Ureter (tissue), 1 donor: ENCODE measurements at places on chromosomes 6 and 20. TPM values are rescaled to one million over a fixed set of nuclear protein-coding genes. Genes with fewer than 3 reads are reported as not detected.

Gene PCSK2
- not detected for total RNA-seq

Gene SNAP25
- 16.3 TPM for total RNA-seq

Gene THBS2
- total RNA-seq = 65.8 TPM

Gene SPEF1
- total RNA-seq = 0.29 TPM

Gene CLVS2
- total RNA-seq = 0.18 TPM

Gene NUP153
- total RNA-seq = 48.3 TPM

Gene SAPCD1
- 2.8 TPM for total RNA-seq

Gene C4B
- total RNA-seq = 152 TPM

Gene GNAS-AS1
- total RNA-seq = 2.4 TPM

Gene FABP7
- not detected for total RNA-seq

Gene TCF21
- total RNA-seq = 8.2 TPM

Gene MEP1A
- not detected for total RNA-seq

Gene TFAP2A
- total RNA-seq = 45.2 TPM

Gene SLC22A7
- not detected for total RNA-seq

Gene BIRC7
- 0.60 TPM for total RNA-seq

Gene RHAG
- not detected for total RNA-seq

Gene ENPP3
- 1.1 TPM for total RNA-seq

Gene GTSF1L
- total RNA-seq = not detected

DNA sequence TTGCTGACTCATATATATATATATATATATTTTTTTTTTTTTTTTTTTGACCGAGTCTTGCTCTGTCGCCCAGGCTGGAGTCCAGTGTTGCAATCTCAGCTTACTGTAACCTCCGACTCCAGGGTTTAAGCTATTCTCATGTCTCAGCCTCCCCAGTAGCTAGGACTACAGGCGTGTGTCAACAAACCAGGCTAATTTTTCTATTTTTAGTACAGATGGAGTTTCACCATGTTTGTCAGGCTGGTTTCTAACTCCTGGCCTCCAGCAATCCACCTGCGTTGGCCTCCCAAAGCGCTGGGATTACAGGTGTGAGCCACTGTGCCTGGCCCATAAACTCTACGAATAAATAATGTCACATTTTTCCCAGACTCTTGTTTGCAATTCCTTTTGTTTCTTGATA is 4.8 kb downstream of the LRP11 start:
- no peak for DNase-seq

DNA sequence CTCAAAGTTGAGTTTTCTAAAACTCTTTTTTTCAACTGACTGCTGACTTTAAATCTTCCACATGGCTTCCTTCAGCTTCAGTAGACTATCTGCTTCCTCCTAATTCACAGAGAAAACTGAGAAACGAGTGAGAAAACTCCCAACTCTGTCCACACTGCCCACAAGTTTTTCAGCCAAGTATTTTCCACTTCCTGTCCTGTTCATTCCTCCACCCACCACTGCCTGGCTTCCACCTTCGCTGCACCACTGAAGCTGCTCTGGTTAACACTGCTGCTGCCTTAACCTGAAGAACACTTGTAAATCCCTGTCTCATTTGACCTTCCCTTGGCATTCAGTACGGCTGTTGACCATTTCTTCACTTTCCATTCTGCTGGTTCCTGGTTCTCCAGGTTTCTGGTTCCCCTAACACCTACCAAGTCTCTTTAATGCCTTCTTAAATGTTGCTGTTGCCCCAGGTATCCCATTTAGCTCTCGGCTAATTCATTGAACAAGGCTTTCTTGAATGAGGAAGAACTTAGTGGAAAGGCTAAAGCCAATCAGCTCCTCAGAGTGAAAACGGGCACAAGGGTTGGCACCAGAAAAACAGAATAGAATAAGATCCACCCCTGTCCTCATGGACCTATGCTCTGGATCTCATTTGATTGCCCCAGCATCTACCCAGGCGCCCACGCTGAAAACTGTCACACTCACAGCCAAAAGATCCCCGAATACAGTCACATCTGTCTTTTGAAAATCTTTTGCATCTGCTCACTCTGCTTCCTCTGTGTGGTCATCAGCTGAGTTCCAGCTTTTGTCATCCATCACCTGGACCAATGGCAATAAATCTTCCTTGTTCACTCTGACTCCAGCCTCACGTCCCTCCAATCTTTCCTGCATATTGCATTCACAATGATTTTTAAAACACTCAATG is 104.4 kb upstream of the TAB2 start:
- no peak for DNase-seq

GRCh38 chr6:69988458-69989126 is 122.2 kb downstream of the COL19A1 start:
- DNase-seq = no peak

GRCh38 chr6:45736134-45736533 is 279.5 kb downstream of the CLIC5 start:
- no peak for DNase-seq

DNA sequence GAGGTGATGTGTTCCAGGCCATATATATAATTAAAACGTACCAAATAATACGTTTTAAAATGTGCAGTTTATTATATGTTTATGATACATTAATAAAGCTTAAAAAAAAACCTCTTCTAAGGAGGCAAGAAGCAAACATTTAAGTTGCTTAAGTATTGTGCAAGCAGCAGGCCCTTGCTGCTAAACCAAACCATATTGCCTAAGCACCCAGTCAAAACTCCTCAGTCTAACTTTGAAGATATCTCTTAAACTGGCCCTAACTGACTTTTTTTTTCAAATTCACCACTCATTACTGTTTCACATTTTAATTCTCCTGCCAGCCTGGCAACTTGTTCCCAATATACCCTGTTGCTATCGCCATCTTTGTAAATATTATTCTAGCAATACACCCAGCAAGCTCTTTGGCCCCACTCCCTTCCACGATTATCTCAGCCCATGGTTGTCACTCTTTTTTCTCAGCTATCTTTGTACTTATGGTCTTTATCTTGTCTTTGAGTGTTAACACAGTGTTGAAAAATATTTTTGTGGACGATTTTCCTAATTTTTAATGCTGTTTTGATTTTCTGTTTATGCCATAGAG is 60.9 kb downstream of the C6orf58 start:
- no peak for DNase-seq

DNA sequence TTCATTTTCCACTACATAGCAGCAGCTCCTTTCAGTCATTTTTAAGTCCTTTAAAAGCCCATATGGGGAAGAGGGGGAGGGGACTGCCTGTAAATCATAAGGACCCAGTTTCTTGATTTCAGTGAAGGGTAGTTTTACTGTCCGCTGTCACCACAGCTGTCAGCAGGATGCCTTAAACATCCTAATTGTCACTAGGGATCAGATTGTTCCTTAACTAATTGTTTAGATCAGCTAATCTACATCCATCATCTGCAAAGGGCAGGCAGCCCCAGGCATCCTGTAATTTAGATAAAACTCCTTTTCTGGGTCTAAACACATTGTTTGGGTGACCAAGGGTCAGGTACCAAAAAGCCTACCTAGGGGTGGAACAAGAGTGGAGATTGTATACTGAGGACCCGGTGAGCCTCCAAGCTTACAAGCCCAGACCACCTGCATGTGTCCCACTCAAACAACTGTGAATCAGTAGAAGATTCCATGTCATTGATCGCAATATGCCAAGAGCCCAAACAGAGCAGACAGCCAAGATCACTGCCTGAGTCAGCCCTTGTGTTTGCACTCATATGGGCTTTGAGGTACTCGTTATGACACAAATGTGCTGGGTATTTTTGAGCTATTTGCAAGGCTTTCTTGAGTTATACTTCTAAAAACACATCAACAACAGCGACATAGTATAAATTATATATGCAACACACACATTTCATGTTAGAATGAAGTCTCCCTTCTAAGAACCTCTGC is 198.7 kb upstream of the CEP162 start:
- DNase-seq = no peak

GRCh38 chr20:63555661-63556381 is 1.9 kb downstream of the FNDC11 start:
- no peak for DNase-seq

DNA sequence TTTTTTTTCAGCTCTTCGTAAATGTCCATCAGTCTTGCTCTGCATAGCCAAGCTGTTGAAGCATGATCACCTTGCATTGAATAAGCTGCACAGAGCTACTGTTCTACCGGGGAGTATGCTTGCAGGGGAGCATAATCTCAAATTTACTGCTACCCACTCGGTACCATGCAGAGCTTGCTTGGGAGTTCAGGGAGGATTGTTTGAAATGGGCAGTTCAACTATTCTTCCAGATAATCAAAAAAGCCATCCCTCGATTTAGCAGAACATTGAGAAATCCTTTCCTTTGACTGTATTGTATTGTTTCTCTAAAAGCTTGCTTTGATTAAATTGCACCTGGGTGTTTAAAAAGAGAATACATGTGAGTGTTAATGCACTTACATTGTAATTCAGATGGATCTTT is 332.6 kb downstream of the UTRN start:
- no peak for DNase-seq

GRCh38 chr6:102895683-102896082 is 1502.2 kb downstream of the GRIK2 start:
- no peak for DNase-seq

GRCh38 chr20:61628901-61629601 is 377.0 kb downstream of the CDH4 start:
- DNase-seq = no peak

DNA sequence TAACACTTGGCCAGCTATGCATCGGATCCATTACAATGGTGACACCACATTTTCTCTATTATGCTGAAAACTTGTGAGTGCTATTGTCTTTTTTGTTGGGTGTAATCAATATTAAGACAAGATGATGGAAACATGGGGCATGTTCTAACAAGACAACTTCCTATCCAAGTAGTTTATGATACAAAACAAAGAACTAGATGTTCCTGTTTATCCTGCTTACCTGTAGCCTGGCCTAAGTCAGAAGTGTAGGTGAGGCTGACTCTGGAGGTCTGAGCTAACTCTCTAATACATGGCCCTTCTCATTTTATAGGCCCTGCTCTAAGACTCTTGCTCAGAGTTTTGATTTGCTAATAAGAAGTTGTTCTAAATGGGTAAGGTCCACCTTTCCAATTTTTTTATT is 242.4 kb upstream of the STXBP5 start:
- no peak for DNase-seq

DNA sequence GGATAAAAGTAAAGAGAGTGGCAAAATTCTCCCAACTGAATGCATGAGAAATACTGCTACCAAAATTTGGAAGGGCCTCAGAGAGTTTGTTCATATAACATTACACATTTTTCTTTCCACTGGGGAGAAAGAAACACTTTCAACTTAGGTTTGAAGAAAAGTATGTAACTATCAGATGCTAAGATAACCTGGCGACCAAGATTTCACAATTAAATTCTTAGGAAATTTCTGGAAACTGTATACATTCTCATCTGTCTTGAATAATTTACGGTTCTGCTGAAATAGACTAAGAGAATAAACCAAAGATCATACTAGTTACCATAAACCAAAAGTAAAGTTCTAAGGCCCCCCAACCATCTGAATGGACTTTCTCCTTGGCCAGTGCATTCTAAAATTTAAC is 413.0 kb upstream of the RUNX2 start:
- no peak for DNase-seq

- DNase-seq = no peak
Measured at GRCh38 chr6:135522965-135523692, 25.6 kb upstream of the AHI1 start.

DNA sequence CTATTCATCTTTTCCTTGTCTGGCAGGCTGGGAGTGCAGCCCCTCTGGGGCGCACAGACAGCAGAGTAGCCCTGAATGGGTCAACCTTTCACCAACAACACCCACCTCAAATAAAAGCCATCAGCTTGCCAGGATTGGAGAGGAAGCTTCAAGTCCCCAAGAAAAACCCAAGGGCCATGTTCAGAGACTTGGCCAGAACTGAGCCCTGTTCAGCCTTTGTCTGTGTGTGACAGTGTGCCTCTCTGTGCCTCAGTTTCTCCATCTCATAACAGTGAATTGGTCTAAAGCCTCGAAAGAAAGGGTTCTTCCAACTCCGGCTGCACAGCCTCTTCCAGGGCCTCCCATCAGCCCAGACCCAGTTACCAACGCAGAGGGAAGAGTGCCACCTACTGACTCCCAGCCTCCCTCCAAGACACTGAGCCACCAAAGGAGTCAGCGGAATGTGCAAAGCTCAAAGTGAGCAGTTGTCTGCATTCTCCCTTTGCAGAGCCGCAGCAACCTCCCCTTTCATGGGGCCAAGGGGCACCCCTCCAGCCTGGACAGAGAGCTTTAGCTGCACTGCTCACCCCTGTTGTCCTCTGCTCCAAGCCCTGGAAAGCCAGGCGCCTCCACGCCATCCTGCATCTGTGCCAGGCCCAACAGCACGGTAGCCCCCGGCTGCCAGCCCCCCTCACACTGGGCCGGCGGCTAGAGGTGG is 82.7 kb upstream of the TOP1 start:
- DNase-seq = peak; percentile 67

- peak; percentile 80 for DNase-seq
Measured at GRCh38 chr6:5082487-5083306, 2.4 kb upstream of the PPP1R3G start.

DNA sequence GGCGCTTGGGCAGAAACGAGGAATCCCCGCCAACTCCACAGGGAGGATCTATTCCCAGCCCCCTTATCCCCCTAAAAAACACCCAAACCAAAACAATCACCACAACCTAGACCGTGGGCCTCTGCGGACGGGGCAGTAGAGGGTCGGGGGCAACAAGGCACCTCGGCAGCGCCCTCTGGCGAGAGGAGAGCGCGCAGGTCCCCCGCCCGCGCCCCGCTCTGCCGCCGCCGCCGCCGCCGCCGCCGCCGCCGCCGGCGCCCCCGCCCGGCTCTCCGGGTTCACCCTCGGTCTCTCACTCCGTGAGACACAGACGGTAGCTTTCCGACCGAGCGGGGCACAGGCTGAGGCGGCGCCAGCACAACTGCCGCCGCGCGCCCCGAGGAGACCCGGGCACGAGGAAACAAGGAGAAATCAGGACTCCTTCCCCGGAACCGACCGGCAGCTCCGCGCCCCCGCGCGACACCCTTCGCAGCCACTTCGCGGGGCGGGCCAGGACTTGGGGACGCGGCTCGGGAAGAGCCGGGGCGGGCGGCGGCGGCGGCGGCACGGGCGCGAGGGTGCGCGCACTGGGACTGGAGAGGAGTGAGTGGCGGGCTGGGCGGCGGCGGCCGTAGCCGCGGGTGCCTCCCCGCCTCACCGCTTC is at the start of gene SLC35F1:
Gene SLC35F1, plus strand, starts transcription at position 307 of the 643 bp plus-strand sequence.
- DNase-seq = no peak

DNA sequence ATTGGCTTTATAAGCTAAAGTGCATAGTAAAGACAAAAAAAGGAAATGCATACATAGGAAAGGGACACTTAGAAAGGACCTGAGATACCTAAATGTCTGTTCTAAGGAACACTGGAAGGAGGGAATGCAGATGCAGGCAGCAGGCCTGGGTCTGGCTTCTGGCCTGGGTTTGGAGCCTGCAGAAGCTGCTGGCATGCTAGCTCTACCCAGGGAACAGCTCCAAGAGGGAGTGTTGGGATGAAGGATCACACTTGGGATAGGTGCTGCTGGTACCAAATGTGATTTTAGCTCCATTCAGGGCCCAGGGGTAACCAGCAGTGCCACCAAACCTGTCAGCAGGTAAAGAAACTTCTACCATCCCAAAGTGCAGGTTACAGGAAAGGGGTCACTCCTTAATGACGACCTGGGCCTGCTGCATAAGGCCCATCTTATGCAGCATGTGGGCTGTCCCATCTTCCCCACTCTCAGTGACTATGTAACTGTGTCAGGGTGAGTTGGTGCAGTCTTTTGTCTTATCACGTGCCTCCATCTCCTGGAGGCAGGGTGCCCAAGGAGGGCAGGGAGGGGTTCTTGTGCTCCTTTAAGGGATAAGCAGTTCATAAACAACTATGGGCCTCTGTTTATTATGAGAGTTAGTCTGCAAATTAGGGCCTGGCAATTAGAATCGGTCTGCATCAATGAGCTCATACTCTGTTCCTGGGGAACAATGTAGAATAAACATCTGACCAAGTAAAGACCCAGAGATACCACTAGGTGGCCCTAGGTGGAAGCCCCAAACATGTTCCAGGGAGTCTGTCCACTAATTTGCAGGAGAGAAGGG is 26.9 kb downstream of the DDX27 start:
- DNase-seq = no peak
